ENCODE measurements at places on chromosomes 12 and 14.

DNA sequence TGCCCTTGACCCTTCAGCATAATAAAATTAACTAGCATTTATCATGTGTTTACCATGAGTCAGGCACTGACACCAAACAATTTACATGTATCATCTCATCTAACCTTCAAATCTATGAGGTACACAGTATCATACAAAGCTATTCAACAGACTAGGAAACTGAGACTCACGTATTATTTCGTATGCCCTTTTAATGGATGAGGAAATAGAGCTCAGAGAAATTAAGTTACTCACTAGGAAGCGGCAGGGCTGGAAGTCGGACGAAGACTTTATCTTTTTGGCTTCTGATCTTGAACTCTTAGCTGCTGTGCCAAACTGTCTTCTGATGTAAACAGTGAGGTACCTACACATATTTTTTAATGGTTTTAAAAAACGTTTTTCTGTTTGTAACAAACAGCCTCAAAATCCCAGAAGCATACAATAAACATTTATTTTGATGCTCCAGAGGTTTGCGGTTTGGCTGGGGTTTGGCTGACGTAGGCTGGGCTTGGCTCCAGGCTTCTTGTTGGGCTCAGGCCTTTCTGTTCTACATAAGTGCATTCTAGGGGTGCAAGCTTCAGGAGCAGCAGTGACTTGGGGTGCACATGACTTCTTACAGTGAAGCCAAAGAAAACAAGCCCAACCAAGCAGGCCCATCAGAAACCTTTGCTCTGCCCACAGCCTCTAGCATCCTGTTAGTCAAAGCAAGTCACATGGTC is 184.7 kb downstream of the TBX5 start:
- no peak for ATAC-seq

DNA sequence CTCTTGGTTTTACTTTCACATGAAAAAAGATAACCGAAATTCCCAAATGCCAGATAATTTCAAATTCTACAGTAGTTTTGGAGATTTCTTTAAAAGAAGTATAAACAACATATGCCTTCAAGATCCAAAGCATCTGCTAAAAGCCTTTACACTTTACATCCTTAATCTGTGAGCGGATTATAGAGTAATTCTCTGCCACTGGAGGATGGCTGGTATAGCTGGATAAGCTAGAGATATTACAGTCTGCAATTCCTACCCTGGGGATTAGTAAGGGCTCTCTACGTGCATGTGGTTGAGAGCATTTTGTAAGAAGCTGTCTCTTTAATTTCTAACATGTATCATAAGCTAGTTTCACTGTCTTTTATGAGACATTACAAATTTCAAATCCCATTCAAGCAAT is 240.3 kb upstream of the HMGA2 start:
- no peak for ATAC-seq

- ATAC-seq, result no peak
Observed at GRCh38 chr12:754851-755562, 2.6 kb downstream of the WNK1 start.

DNA sequence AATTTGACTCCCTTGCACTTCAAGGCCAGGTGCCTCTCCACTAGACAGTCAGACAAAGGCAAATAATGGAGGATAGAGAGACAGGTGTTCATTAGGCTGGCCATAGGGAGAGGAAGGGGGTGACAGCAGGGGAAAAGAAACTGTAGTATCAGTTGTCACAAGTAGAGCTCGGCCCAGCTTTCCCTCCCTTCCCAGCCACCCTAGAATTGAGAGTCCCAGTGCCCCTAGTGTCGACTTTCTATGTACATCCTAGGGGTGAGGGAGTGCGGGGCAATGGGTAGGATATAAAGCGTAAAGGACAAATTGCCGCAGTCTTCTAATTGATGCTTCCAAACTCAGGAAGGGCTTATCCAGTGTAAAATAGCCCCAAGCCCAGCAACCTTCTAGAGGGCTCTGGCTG is 39.0 kb downstream of the BAZ2A start:
- no peak for ATAC-seq

DNA sequence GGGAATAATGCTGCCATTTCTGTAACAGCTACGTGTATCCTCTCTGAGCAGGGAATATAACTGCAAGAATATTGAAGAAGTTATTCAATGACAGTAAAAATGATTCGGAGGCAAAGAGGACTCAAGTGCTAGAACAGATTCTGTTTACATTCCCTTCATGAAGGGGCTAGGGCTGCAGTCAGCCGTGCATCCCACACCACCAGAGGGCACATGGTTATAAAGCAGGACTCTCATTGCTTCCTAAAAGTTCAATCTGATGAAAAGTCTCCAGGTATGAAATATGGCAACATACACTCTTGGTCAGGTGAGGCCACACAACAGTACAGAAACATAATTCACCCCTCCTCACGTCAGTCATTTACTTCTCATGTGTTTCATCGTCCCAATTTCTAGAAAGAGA is 34.0 kb downstream of the TCHP start:
- ATAC-seq, result no peak

- ATAC-seq, result peak; percentile 53
Observed at GRCh38 chr12:123748661-123749060, 13.4 kb upstream of the DNAH10 start.

DNA sequence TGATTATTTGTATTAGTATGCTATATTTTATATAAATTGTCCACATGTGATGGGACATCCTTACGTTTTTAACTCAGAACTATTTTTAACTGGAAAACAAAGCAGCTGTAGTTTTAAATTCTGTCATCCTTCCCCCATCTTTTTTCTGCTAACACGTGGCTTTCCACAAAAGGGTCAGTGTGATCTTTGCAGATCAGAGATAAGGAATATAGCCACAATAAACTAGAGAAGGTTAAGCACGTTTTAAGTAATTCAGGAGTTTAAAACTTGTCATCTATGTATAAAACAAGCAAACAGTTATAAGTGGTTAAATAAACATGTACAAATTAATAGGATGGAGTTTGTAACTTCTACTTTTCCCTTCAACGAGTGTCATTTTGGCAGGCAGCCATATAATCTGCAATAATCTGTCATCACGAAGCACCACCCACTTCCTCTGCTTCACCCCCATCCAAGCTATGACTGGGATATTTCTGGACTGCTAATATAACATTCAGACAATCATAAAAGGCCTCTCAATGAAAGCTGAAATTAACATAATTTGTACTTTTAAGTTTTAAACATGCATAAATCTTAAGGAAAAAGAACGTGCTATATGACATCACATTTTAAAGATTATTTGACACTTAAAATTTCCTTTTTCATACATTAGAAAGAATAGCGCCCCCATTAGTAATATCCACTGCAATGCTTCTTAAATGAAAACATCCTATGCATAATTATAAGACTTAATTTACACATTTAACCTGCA is 15.3 kb downstream of the TAOK3 start:
- no peak for ATAC-seq
